NCI-H524 (cell line): ENCODE measurements at places on chromosomes 16 and 17.

DNA sequence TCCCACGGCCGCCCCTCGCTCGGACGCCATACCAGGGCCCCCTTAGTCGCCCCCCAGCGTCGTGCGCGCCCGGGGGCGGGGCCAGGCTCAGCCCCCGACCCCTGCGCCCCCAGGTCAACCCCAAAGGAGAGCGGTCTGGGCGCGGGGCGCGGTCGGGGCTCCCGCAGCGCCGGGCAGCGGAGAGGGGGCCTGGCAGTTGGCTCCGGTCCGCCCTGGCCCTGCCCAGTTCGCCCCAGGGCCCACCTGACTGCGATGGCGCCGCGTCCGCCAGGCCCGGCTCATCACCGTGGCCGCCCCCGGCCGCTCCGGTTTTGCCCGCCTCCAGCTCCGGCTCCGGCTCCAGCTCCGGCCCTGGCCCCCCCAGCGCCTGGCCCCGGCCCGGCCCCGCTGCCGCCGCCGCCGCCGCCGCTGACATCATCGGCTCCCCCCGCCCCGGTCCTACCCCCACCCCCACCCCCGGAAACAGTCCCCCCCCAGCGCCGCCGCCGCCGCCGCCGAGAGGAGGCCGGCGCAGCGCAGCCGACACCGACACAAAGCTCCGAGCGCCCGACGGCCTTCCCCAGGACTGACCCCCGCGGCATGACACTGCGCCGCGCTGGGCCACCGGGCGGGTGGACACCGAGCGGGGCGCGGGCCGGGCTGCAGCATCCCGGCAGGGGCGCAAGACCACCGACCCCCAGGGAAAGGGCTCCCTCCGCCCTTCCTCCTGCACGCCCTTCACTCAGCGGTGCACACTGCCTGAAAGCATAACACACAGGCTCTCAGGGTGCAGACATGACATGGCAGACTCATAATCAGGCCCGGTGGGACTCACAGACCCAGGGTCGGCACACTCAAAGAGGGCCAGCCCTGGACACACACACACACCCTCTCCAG lies at the start of gene ZBTB4:
Gene ZBTB4 (minus strand): TSS at position 419 of the 876 bp plus-strand sequence. CDS start 12,830 bp downstream, outside the sequence.
- DNase-seq = no peak

DNA sequence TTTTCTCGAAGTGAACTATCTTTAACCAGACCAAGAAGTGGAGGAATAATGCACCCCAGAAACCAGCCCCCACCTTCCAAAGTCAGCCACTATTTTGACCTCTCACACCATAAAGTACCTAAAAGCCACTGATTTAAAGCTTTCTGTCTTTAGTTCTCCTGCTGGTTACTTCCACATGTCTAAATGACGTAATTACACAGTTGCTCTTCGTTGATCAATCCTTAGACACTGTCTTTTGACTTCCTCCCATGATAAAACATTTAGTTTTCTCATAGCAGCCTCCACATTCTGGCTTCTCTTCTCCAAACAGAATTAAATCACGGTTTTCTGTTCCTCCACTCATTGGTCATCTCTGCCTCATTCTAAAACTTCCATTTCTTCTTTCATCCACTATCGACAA lies 294.4 kb upstream of the N4BP1 start:
- DNase-seq = no peak

- DNase-seq = no peak
Measured at GRCh38 chr16:69413045-69413664, 11.3 kb upstream of the CYB5B start.

- no peak for DNase-seq
Measured at GRCh38 chr16:56965149-56966092, 3.7 kb downstream of the CETP start.

- DNase-seq = no peak
Measured at GRCh38 chr17:73823684-73824083, 179.4 kb upstream of the SDK2 start.

DNA sequence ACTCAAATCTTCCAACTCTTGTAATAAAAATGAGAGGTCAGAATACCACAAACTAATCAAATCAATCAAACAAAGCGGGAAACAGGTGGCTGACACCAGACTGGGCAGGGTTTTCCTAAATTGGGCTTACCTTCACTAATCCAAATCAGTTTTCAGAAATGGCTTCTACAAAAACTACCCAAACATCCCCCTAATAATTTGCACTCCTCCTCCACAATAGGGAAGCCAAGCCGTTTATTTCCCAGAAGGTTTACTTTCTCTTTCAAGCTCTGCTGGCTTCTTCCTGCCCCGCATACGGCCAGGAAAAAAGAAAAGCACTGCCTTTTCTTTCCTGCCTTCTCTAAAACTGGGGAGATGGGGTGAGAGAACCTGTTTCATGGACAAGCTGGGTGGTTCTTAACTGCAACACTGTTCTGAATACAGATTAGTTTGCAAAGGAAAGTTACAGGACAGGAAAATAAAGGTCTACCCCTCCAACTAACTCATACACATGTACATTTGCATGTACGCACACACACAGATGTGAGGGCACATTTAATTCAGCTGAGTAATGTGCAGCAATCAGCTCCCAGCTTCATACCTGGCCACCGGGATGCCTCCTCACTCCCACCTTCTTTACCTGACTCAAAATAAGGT lies 9.2 kb downstream of the STAT3 start:
- DNase-seq = no peak

DNA sequence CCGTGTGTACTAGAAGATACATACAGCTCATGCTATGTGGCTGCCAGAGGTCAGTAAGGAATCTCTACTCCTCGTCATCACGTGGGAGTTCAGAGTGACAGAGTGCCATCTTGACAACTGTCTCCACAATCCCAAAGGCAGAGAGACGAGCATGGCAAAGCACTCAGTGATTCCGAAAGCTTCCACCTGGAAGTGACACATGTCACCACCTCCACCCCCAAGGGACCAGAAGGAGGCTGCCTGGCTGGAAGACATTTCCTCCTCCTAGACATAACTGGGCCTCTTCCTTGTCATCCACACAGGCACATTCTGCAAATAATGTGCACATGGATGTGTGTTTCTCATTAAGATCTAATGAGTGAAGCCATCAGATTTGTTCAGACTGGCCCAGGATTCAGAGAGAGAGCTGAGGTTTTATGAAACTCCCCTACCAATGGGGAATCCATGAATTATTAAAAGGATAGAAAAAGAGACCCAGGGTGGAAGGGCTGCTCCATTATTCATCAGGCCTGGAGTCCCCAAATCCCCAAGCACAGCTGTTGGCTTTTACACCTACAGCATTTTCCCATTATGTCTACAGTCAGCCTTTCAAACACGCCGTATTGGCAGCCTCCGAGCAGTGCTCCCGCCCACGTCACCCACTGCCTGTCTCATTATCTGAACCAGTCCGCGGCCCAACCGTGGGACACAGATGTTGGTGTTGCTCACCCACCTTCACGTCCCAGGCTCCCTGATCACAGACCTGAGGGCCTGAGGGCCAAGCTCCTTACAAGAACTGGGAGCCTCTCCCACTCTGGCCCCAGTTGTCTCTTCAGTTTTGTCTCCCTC lies 3.3 kb upstream of the CACNG5 start:
- DNase-seq = peak; percentile 18

- DNase-seq = no peak
Measured at GRCh38 chr16:79823639-79824038, 223.1 kb upstream of the MAF start.

- no peak for DNase-seq
Measured at GRCh38 chr16:54140057-54140787, 146.4 kb downstream of the IRX3 start.

GRCh38 chr16:6926341-6926740 lies 406.3 kb upstream of the RBFOX1 start:
- DNase-seq = no peak
